Esophagus squamous epithelium (tissue), 5 donors: ENCODE measurements at places on chromosomes 4 and X.

GRCh38 chrX:153714256-153714655 lies 9.9 kb downstream of the BCAP31 start:
- no peak for DNase-seq

DNA sequence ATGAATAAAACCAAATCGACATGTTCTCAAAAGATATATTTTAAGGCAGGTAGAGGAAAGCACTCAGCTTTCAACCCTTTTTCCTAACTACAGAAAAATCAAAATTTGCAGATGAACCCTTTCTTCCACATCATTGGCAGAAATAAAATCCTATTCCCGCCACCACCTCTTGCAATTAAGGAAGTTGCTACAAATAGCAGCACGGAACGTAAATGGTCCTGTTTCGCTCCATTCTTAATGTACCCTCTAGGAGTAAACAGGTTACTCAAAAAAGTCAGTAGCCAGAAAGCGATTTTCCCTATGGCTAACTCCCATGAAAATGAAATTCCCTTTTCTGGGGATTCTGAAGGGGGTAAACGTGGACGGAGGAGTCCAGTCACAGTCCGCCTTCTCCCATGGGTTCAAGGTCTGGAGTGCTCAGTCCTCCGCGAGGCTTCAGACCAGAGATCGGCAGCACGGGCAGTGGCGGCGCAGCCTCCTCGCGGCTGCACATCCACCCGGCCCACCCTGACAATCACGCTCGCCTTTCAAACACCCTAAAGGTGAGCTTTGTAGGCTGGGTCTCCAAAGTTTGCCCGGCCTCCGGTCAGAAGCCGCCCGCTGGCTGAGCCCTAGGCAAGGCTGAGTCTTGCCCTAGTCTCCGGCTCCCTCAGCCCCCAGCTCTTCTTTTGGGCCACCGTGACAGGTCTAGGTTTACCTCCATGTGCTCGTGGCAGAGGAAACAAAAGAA lies 1.8 kb downstream of the ATP11C start:
- no peak for DNase-seq

GRCh38 chr4:131613824-131614216 lies 1535.3 kb upstream of the PCDH10 start:
- no peak for DNase-seq

DNA sequence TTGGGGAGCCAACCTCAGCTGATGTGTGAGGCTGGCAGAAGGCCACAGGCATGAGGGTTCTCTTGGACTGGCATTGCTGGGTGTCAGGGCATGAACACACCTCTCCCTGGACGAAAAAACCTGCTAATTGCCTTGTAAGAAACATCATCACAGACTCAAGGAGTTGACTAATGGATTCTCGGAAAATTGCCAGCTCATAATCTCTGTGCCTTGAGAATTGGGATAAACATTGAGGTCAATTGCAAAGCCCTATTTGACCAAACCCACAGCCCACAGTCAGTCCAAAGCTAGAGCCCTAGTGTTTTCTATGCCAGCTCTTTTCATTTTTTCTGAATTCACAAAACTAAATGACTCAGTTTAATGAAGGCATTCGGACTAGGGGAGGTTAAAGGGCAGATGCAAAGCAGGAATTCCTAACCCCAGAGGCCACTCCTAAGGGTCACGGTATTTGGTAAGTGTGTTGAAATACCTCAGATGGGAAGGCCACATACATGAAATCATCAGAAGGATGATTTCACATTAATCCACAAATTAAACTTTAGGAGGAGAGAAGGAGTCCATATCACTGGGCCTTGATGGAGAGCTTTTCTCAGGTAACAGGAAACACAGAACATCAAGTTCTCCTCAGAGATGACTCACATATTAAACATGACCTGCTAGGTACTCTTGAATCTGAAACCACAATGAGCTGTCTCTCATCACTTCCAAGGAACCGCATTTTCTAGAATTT lies 39.0 kb upstream of the RASL11B start:
- no peak for DNase-seq

DNA sequence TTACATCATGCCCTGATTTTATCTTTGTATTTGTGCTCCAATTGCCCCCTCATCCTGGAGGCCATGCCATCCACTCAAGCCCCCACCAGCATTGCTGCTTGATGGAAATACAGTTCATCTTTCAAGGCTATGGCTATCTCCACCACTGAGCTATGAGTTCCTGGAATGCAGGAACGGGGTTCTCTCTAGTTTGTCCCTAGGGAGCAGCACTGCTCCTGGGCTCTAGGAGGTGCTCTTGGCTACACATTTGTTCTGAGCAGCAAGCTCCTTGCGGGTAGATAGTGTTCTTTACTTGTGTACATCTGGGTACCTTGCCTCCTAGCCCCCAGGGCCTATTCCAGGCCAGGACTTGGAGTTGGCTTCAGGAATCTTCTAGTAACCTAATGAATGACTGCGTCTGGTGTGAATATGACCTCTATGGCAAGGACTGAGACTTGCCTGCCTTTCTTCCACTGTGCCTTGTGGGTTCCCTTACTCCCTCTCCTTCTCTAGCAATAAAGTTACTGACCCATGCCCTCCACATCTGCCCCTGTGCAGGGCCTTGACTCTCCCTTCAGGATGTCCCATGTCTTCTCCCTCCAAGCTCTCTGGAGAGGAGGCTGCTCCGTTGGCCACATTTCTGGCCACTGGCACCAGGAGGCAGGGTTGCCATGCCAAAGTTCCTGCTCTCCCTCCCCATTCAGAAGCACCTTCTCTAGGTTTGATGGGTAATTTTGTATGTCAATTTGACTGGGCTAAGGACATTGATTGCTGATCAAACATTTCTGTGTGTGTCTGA lies 7.6 kb downstream of the CITED1 start:
- no peak for DNase-seq

DNA sequence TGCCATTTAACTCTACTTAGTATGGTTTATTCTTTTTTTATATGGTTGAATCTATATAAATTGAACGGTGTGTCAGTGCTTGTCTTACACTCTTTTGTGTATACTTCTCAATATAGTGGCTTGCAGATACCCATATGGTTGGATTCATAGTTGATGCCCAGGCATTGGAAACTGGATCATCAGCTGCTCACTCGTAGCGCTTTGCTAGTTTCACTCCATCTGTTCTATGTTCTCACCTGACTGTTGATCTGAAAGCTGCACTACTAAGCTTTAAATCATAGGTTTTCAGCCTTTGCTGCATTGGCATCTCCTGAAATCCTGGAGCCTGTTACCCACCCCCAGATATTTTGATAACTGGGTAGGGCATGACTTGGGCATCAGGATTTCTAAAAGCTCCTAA lies 121.6 kb upstream of the DCLK2 start:
- DNase-seq: no peak

DNA sequence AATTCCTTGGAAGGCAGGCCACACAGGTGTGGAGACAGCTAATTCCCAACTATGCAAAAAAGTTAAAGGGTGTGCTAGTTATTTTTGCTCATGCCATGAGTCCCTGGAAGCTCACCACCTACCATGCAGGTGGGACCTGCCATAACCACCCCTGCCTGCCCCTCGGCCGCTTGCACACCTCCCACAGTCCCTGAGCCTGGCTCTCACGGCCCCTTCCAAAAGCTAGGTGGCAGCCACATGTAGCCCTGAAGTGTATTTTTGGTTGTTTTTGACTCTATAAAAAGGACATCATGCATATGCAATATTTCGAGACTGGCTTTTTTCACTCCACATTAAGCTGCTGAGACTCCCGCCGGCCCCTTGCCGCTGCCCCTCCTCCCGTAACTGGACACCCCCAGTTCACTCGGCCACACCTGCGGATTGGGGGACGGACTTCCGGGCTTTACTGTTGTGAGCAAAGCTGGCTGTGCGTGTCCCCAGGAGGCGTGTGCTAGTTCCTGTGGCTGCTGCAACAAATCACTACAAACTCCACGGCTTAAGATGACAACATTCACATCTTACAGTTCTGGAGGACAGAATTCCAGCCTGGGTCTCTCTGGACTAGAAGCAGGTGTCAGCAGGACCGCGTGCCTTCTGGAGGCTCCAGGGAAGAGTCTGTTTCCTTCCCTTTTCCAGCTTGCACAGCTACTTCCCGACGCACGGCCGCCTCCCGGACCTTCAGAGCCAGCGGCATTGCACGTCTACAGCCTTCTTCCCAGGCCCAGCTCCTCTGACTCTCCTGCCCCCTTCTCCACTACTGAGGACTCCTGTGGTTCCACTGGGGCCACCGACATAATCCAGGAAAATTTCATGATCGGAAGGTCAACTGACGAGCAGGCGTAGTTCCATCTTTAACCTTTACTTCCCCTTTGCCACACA lies 24.8 kb downstream of the ZFYVE28 start:
- no peak for DNase-seq
